ENCODE measurements at places on chromosomes 16 and 17.
A peak's percentile ranks its signal among the peaks of the same experiment; 100 is the strongest.

- H3K27me3 ChIP-seq, result no peaks in the 10 kb centered on the region
- H3K36me3 ChIP-seq, result peaks cover 60% of the 10 kb centered on the region
- H3K4me3 ChIP-seq, result no peak overlapping the region
- DNase-seq, result no peak
- peaks cover 2% of the 10 kb centered on the region for H3K4me1 ChIP-seq
- no peak overlapping the region for H3K27ac ChIP-seq
Measured at GRCh38 chr16:67542464-67542863, 13.8 kb downstream of the RIPOR1 start.

DNA sequence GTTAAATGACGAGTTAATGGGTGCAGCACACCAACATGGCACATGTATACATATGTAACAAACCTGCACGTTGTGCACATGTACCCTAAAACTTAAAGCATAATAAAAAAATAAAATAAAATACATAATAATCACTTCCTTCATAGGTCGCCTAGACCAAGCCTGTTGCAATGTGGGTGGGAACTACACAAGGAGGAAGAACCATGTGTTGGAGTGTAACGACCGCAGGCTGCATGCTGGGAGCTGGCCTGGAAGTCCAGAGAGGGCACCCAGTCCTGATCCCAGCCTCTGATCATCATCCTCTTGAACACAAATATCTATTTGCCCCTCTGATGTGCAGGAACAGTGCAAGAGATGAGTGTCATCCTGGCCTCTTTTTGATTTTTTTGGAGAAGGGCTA is 224.7 kb upstream of the ASIC2 start:
- no peak overlapping the region for H3K4me3 ChIP-seq
- H3K36me3 ChIP-seq, result no peaks in the 10 kb centered on the region
- DNase-seq, result no peak
- no peak overlapping the region for H3K27ac ChIP-seq
- no peaks in the 10 kb centered on the region for H3K27me3 ChIP-seq

GRCh38 chr16:31360251-31360650 is 5.3 kb downstream of the ITGAX start:
- H3K27me3 ChIP-seq, result no peaks in the 10 kb centered on the region
- no peak for DNase-seq
- no peaks in the 10 kb centered on the region for H3K4me1 ChIP-seq
- no peak overlapping the region for H3K4me3 ChIP-seq

DNA sequence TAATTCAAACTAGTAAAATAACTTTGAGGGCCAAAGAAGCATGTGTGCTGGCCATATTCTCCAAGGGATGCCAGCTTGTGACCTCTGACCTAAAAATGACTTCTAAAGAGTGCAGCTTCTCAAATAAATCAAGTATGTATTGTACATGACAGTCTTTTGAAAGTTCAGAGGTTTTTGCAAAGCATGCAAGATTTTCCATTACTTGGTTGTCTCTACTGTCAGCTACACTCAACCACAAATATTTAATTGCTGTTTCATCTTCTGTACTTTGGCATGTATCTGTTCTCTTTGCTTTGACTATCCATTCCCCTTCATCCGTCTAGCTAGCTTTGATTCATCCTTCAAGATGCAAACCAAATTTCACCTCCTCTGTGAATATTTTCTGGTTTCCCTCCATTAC is 121.9 kb upstream of the HS3ST2 start:
- no peak for DNase-seq
- no peak overlapping the region for H3K27ac ChIP-seq
- peaks cover 35% of the 10 kb centered on the region for H3K4me1 ChIP-seq
- no peaks in the 10 kb centered on the region for H3K27me3 ChIP-seq
- H3K4me3 ChIP-seq, result no peak overlapping the region

DNA sequence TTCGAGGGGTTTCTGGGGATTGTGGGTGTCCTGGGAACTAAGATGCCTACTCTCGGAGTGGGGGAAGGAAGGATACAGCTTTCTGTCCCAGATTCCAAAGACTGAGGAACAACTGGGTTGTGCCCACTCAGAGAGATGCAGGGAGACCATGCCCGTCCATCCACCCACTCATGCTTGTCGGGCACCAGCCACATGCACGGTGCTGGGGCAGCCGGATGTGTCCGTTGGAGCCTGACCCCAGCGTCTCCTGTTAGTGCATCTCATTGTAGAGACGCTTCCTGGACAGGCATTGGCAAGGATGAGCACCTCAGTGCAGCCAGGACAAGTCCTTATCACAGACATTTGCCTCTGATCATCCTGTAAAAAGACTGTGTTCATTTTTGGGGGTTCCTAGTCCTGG is 58.1 kb downstream of the METRNL start:
- no peak overlapping the region for H3K4me3 ChIP-seq
- no peak overlapping the region for H3K27ac ChIP-seq
- no peaks in the 10 kb centered on the region for H3K36me3 ChIP-seq
- H3K27me3 ChIP-seq, result no peaks in the 10 kb centered on the region
- no peaks in the 10 kb centered on the region for H3K4me1 ChIP-seq
- no peak for DNase-seq

GRCh38 chr17:34368196-34368945 is 5.3 kb upstream of the CCL1 start:
- H3K27me3 ChIP-seq, result no peaks in the 10 kb centered on the region
- no peak overlapping the region for H3K27ac ChIP-seq
- DNase-seq, result no peak
- no peaks in the 10 kb centered on the region for H3K36me3 ChIP-seq
- H3K4me1 ChIP-seq, result no peaks in the 10 kb centered on the region

- H3K4me1 ChIP-seq, result peaks cover 26% of the 10 kb centered on the region
- H3K36me3 ChIP-seq, result no peaks in the 10 kb centered on the region
- no peak overlapping the region for H3K27ac ChIP-seq
- no peaks in the 10 kb centered on the region for H3K27me3 ChIP-seq
- DNase-seq, result no peak
Measured at GRCh38 chr17:43581613-43582012, 35.5 kb upstream of the ETV4 start.

DNA sequence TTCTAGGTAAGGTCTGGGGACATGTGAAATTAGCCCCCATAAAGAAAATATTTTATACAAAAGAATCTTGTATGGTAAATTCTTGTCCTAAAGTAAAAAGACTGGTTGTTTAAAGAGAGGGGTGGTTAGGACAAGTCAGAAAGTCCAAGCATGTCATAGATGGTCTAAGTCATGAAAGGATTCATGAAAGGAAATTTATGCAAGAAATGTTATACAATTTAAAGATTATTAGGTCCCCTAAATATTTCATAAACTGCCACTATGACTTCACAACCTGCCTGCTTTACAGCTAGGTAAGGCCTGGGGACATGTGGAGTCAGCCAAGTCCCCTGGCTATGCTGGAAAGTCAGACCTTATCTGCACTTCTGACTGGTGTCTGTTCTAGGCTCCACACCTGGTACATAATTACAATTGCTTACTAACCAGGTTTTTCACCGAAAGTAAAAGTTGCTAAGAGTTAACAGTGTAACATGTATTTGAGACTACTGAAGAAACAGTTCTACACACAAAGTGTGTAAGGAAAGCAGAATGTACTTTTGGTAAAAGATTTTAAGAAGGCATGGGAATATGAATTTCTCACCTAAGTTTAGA is 17.0 kb downstream of the N4BP1 start:
- no peak overlapping the region for H3K4me3 ChIP-seq
- no peak overlapping the region for H3K27ac ChIP-seq
- no peaks in the 10 kb centered on the region for H3K36me3 ChIP-seq
- no peaks in the 10 kb centered on the region for H3K27me3 ChIP-seq

DNA sequence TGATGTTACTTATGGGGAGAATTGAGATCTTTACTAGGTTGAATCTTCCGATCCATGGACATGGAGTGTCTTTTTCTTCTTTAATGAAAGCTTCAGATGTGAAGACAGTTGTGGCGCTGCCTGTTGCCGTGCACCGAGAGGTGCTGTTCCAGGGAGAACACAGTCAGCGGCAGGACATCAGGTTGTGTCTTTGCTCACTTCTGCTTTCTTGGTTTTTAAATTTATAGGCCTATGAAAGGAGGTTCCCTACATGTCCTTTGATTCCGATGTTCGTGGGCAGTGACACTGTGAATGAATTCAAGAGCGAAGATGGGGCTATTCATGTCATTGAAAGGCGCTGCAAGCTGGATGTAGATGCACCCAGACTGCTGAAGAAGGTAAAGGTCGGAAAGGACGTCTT is 49.8 kb downstream of the SEC14L1 start:
- H3K4me3 ChIP-seq, result no peak overlapping the region
- H3K27ac ChIP-seq, result no peak overlapping the region
- peaks cover 12% of the 10 kb centered on the region for H3K36me3 ChIP-seq
- H3K27me3 ChIP-seq, result no peaks in the 10 kb centered on the region
- DNase-seq, result no peak
- no peaks in the 10 kb centered on the region for H3K4me1 ChIP-seq

GRCh38 chr16:23145608-23146007 is 3.6 kb downstream of the USP31 start:
- DNase-seq, result no peak
- H3K4me1 ChIP-seq, result peaks cover 86% of the 10 kb centered on the region
- peak overlapping the region; percentile 40 for H3K4me3 ChIP-seq
- no peaks in the 10 kb centered on the region for H3K36me3 ChIP-seq
- H3K27ac ChIP-seq, result peak overlapping the region; percentile 58

GRCh38 chr17:27481327-27481726 is 25.1 kb downstream of the KSR1 start:
- no peak overlapping the region for H3K27ac ChIP-seq
- no peak for DNase-seq
- no peaks in the 10 kb centered on the region for H3K36me3 ChIP-seq
- no peaks in the 10 kb centered on the region for H3K4me1 ChIP-seq

GRCh38 chr16:82070656-82071369 is 35.8 kb downstream of the HSD17B2 start:
- H3K27me3 ChIP-seq, result no peaks in the 10 kb centered on the region
- DNase-seq, result no peak
- H3K36me3 ChIP-seq, result no peaks in the 10 kb centered on the region
- H3K4me3 ChIP-seq, result no peak overlapping the region
- H3K4me1 ChIP-seq, result no peaks in the 10 kb centered on the region

GRCh38 chr16:87093804-87094555 is 223.2 kb downstream of the C16orf95 start:
- H3K4me1 ChIP-seq, result no peaks in the 10 kb centered on the region
- H3K4me3 ChIP-seq, result no peak overlapping the region
- no peaks in the 10 kb centered on the region for H3K27me3 ChIP-seq
- H3K36me3 ChIP-seq, result no peaks in the 10 kb centered on the region
- no peak for DNase-seq

DNA sequence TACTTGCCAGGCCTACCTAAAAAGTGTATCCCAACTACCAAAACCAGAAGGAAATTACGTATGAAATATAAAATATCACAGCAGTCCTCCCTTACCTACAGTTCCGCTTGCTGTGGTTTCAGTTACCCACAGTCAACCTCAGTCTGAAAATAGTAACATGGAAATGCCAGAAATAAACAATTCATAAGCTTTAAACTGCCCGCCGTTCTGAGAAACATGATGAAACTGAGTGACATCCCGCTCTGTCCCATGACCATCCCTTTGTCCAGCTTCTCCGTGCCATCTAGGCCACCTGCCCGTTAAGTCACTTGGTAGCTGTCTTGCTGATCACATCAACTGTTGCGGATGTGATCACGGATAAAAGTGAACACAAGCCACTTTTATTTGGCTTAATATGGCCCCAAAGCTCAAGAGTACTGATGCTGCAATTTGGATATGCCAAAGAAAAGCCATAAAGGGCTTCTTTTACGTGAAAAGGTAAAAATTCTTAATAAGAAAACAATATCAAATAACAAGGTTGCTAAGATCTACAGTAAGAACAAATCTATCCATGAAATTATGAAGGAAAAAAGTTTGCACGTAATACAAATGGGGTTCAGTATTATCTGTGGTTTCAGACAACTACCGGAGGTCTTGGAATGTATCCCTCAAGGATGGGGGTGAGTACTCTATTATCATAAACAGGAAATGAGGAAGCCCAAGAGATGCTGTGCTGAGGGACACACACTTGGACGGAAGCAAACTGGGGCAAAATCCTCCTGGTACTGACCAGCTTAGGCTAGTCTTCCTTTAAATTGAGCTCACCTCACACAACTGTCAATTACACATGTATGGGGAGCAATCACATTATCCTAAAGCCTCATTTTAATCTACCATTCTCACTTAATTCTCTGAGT is 8.2 kb downstream of the USP22 start:
- no peaks in the 10 kb centered on the region for H3K27me3 ChIP-seq
- H3K4me3 ChIP-seq, result peak overlapping the region; percentile 36
- DNase-seq, result no peak
- H3K36me3 ChIP-seq, result no peaks in the 10 kb centered on the region
- H3K4me1 ChIP-seq, result peaks cover 63% of the 10 kb centered on the region

DNA sequence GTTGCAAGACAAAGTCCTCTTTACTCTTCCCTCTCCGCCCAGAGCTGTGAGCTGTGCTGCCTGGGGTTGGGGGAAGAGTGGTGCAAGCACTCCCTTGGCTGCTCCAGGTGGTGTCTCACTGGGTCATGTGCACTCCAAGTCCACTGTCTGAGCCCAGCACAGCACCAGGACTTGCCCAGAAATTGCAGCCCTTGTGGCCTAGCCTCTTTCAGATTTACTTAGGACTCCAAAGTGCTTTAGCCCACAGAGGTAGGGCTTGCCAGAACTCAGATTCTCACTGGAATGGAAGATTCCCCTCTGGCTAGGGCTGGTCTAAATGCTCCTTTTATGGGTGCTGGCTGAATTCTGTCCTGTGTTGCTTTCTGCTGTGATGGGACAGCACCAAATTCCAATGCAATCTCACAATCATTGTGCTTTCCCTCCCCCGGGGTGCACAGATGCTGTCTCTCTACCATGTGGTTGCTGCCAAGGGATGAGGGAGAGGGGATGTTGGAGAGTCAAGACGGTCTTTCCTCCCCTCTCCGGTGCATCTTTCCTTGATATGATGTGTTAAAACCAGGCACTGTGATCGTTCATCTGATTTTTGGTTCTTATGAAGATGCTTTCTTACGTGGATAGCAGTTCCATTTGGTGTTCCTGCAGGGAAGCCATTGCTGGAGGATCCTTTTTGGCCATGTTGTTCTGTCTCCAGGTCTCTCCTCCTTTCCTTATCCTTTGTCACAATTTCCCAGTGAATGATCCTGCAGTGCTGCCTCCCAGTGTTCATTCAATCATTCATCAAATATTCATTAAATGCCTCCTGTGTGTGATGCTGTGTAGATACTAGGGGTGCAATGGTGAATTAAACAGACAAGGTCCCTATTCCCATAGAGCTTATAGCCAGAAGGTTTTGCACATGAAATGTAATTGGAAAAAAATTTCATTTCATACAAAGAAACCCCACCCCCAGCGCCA is 216.3 kb downstream of the SPECC1 start:
- no peak overlapping the region for H3K4me3 ChIP-seq
- DNase-seq, result no peak
- H3K36me3 ChIP-seq, result no peaks in the 10 kb centered on the region
- peak overlapping the region; percentile 25 for H3K27ac ChIP-seq

DNA sequence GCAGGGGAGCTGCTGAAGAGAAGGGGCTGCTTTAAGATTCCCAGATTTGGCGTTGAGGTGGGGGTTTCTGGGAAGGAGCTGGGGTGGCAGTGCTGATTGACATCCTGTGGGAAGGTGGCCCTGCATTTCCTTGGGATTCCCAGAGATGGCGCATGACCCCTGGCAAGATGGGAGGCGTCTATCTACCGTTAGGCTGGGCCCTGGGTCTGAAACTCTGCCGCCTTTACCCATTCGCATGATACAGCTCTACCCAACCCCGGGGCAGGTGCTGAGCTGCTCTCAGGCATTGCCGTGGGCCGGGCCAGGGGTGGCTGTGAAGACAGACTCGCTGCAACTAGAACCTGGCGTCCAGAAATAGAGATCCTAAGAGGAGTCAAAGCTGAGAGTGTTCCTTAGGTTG is 9.9 kb upstream of the MVD start:
- no peak for DNase-seq
- H3K27ac ChIP-seq, result no peak overlapping the region
- H3K27me3 ChIP-seq, result no peaks in the 10 kb centered on the region

Data from thoracic aorta (tissue), 2 donors.